Left ventricle myocardium superior (tissue), 1 donor: ENCODE measurements at places on chromosomes 1 and 21.

DNA sequence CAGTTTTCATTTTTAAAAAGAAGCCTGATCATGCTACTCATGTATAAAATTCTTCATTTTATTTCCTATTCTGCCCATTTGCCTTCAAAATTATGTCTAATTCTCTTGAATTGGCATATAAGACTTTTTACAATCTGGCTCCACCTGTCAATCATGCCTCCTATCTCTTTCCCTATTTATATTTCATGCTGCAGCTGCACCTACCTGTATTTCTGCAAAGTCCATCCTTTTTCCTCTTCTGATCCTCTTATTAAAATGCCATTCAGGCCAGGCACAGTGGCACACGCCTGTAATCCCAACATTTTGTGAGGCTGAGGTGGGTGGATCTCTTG is 30.6 kb upstream of the UAP1 start:
- no peak for DNase-seq

DNA sequence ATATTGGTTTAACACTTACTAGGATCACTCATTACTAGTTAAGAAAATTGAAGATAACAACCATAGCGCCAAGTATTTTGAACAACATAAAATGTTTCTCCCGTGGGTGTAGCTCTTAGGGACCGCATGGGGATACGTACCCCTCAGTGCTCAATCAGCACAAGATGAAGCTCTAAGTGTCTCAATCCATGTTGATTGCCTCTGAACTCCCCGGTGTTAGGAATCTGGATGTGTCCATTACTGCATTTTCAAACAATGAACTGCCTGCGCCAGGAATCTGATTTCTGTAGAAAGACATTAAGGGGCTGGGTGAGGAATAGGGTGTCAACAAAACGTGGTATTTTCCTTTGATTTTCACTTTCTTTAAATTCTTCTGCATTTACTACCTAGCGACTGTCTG is 100.2 kb downstream of the LMO4 start:
- DNase-seq: no peak

- no peak for DNase-seq
Observed at GRCh38 chr21:40846103-40846502, 855 bp downstream of the DSCAM start.

GRCh38 chr1:9872430-9873165 is 37.5 kb downstream of the CTNNBIP1 start:
- no peak for DNase-seq

DNA sequence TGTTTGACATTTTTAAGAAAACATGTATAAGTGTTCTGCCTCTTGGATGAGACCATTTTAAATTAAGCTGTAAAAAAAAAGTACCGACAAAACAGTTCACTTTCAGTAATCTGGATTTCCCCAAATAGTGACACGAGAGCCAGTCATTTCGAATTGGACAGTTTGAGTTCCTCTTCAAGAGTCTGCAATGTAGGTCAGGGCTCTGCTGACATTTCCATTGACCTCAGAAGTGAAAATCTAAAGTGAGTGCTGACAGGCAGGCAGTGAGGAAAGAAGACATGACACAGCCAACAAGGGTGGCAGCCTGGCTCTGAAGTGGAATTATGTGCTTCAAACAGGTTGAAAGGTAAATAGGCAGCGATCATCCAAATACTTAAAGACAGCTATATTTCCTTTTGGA is at the start of gene IL23R:
TSS of gene IL23R (plus strand) at position 259 of the 400 bp plus-strand sequence. CDS start 1,667 bp downstream, outside the sequence.
- peak; percentile 39 for DNase-seq

- no peak for DNase-seq
Observed at GRCh38 chr1:246784621-246785493, 60.6 kb downstream of the SCCPDH start.

GRCh38 chr1:2546515-2547209 is 9.5 kb upstream of the TNFRSF14 start:
- peak; percentile 88 for DNase-seq

DNA sequence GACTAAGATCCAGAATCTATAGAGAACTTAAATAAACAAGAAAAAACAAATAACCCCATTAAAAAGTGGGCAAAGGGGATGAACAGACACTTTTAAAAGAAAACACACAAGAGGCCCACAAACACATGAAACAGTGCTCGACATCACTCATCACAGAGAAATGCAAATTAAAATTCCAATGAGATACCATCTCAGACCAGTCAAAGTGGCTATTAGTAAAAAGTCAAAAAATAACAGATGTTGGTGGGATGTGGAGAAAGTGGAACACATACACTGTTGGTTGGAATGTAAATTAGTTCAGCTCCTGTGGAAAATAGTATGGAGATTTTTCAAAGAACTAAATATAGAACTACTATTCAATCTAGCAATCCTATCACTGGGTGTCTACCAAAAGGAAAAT is 143.1 kb downstream of the IFI44 start:
- no peak for DNase-seq

DNA sequence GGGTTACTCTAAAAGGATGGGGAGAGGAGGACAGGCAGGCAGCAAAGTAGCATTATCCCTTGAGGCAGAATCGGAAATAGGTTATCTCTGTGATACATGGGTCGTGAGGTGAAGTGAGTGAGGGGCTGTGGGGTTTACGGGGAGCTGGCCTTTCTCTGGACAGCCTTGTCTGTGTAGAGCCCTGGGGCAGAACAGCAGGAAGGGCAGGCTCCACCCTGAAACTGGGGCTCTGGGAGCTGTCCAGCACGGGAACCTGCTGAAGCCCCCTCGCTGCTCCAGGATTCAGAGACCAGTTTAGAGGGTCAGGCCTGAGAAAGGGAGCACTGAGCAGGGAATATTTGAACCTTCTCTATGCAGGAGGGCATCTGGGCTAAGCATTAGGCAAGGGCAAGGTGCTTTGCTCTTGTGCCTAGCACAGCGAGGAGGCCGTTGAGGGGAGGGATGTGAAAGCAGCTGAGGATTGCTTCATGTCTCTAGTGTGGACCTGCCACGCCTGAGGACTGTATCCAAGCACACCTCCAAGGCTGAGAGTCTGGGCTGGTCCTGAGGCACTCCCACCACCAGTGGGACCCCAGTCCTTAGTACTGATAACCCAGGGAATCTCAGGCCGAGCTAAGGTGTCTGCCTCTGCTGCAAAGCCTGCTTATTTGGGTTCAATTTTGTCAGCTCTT is 55.8 kb downstream of the NAV1 start:
- DNase-seq: peak; percentile 43

DNA sequence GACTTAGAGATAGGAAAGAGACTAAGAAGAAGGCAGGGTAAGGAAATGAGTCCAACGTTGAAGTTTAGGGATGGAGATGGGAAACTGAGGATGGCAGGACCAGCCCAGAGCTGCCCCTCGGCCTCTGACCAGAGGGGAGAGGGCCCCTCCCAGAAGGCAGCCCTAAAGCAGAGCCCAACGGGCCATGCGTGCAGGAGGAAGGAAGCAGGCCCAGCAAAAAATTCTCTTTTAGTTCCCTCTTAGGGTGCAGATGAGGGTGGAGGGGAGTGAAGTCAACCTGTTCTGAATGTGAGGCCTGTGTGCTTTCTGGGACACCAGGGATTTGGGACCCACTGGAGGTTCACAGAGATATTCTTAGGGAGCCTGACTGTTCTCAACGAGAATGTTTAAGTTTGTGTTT is 225.4 kb downstream of the RHOU start:
- no peak for DNase-seq

DNA sequence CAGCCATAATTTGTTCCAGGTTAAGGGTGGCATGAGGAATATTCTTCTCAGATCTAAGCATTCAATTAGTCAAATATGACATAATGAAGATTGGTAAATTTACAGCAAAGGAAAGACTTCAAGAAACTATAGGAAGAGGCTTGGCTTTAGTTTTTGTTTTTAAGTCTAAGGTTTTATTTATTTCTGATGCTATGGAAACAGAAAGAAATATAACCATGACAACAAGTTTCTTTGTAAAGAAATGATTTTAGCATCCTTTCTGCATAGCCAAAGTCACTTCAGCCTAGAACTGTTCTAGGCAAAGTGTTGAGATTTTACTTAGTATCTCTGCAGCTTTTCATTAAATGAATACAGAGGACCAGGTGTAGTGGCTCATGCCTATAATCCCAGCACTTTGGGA is 27.7 kb downstream of the PEA15 start:
- DNase-seq: no peak

DNA sequence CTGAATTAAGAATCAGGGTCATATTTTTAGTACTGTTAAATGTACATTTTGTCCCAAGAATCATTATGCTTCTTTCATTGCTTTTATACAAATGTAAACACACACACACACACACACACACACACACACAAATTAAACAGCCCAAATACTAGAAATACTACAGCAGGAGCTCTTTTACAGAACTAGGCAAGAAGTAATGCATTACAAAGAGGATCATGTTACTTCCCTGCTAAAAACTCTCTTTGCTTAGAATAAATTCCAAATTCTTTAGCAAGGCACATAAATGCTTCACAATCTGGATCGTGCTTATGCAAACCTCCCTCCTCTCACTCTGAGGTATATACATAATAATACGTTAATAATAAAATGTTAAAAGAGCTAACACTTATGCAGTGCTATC is 720.4 kb upstream of the ADGRL4 start:
- DNase-seq: no peak

GRCh38 chr1:83996191-83996590 is 2.7 kb downstream of the TTLL7 start:
- no peak for DNase-seq

GRCh38 chr21:18832950-18833349 is 429.4 kb upstream of the TMPRSS15 start:
- no peak for DNase-seq

- no peak for DNase-seq
Observed at GRCh38 chr1:156795787-156796186, 20.9 kb downstream of the SH2D2A start.

- DNase-seq: no peak
Observed at GRCh38 chr1:116231752-116232151, 120.6 kb downstream of the MAB21L3 start.

DNA sequence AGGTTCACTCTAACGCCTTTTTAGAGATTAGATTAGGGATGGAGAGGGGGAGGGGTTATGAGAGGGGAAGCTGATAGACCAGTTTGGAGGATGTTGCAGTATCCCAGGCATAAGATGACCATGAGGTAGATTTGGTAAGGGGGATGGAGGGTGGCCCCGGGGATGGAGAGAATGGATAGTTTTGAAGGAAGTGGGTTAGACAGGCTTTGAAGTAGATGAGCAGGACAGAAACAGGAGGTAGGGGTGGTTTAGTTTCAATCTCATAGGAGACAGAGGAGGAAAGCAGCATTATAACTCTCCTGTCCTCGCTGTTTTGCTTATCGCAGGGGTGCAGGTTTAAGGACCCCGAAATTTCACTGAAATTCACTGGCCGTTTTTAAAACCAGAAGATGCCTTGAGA is 11.8 kb downstream of the UBIAD1 start:
- DNase-seq: no peak

DNA sequence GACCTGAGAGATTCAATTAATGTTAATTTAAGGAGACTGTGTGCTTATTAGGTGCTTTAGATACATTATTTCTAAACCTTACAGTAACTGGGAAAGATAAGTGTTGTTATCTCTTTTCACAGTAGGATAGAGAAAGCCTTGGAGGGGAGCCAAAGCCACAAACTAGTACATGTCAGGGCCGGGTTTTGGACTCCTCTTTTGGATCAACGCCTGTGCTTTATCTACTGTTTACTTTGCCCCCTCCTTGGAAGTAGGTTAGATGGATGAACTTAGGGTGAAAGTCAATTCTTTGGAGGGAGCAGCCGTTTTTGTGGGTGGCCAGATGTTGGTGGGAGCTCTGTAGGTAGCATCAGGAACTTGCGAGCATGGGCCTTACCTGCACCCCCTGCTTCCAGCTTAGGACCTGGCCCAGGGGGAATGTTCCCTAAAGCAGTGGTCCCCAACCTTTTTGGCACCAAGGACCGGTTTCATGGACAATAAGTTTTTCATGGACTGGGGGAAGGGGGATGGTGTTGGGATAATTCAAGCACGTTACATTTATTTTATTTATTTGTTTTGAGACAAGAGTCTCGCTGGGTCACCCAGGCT is 1.7 kb downstream of the HHAT start:
- no peak for DNase-seq

GRCh38 chr1:228987286-228987685 is 252.0 kb downstream of the RHOU start:
- no peak for DNase-seq
